ENCODE measurements at places on chromosomes 2 and 18. TPM values are rescaled to one million over a fixed set of nuclear protein-coding genes. Genes with fewer than 3 reads are reported as not detected.

CLEC4F gene
- 0.22 TPM for polyA plus RNA-seq

CAPN10 gene
- polyA plus RNA-seq: 13.9 TPM

SGPP2 gene
- polyA plus RNA-seq: 0.42 TPM

UNC80 gene
- 3.3 TPM for polyA plus RNA-seq

PSMG2 gene
- polyA plus RNA-seq: 52.9 TPM

ACTR1B gene
- 45.0 TPM for polyA plus RNA-seq

ABHD1 gene
- polyA plus RNA-seq: 0.28 TPM
